NCI-H2081 (cell line): ENCODE measurements at places on chromosomes 4 and X.

DNA sequence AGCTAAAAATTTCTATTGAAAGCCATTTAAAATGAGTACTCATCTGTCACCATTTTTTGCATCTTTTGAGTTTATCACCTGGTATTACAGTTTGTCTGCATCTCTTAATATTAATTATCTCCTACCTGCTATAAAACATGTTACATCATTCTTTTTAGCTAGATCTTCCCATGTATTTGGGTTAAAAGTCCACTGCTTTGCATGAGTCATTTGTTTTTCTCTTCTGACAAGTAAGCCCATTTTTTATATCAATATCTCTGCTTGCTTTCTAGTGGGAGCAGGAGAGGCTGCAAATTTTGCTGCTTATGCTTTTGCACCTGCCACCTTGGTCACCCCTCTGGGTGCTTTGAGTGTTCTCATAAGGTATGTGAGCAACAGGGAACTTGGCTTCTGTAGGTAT, 16.1 kb downstream of the NIPAL1 start:
- no peak for DNase-seq

DNA sequence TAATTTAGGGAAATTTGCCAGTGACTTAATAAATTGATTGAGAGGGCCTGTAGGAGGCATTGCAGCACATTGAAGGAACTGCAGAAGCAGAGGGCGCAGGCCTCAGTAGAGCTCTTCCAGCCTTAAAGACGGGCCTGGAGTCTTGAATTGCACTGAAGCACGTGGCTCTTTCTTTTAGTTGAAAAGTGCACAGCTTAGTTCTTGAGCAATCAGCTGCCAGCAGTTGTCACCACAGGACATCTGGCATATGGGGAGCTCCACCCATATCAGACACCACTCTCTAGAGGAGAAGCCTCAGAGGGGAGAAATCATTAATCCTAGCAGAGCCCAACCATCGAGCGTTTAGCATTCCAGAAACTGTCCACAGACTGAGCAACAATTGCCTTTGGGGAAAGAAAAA, 16.0 kb upstream of the FGF16 start:
- DNase-seq = no peak

- DNase-seq = no peak
These were observed 223.6 kb downstream of the PALLD start for GRCh38 chr4:168720396-168720900.

DNA sequence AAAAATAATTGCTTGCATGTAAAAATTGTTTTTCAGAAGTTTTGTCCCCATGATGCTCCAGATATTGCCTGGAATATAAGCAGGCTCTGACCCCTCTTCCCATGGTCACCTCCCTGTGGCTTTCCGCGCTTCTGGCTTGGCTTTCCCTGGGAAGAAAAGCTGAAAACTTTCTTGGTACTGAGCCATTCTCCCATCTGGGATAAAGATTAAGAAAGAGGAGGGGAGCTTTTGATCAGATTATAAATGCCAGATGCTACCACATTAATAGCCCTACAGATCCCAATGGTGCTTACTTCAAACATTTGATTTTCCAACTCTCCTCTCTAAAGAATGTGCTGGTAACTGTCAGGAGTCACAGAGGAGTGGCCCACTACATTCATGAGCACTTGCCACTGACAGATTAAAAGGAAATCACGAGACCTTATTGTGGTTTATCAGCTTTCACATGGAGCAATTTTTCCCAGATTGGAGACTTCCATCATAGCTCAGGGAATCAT, 54.4 kb upstream of the GAB1 start:
- DNase-seq = no peak

DNA sequence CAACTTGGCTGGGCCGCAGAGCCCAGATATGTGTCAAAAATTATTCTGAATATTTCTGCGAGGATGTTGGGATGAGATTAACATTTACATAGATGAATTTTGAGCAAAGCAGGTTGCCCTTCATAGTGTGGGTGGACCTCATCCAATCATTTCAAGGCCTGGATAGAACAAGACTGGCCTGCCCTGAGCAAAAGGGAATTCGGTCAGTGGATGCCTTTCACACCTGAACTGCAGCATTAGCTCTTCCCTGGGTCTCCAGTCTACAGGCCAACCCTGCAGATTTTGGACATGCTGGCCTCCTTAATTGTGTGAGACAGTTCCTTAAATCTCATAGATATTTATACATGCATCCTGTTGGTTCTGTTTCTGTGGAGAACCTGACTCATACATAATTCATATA, 32.4 kb upstream of the SLC10A4 start:
- DNase-seq = no peak

DNA sequence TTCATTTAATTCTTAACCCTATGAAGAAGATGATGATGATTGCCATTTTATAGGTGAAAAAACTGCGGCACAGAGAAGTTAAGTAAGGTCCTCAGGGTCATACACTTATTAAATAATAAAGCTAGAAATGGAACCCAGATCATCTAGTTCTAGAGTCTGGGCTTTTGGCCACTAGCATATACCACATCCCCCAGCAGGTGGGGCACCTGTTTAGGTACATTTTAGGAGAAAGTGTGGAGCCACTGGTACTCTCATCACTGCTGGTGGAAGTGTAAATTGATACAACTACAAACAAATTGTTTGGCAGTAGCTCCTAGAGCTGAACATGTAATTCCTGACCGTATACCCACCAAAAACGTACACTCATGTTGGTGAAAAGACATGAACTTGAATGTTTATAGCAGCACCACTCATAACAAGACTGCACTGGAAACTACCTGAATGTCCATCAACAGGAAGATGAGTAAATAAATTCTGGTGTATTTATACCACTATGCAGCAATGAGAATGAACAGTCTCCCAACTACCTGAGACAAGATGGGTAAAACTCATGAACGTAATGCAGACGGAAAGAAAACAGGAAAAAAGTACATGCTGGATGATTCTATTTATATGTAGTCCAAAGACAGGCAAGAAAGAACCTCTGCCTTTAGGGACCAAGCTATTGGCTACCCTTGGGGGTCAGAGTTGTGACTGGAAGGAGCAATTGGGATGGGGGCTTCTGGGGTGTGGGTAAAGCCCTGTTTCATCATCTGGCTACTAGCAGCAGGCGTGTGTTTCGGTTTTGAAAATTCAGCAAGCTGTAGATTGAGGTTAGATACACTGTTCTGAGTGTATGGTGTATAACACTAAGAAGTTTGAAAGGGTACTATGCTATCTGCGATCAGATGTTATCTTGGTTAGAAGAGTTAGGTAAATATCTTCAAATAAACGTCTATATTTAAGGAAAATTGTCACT, 72.3 kb upstream of the ADGRG2 start:
- DNase-seq = no peak

DNA sequence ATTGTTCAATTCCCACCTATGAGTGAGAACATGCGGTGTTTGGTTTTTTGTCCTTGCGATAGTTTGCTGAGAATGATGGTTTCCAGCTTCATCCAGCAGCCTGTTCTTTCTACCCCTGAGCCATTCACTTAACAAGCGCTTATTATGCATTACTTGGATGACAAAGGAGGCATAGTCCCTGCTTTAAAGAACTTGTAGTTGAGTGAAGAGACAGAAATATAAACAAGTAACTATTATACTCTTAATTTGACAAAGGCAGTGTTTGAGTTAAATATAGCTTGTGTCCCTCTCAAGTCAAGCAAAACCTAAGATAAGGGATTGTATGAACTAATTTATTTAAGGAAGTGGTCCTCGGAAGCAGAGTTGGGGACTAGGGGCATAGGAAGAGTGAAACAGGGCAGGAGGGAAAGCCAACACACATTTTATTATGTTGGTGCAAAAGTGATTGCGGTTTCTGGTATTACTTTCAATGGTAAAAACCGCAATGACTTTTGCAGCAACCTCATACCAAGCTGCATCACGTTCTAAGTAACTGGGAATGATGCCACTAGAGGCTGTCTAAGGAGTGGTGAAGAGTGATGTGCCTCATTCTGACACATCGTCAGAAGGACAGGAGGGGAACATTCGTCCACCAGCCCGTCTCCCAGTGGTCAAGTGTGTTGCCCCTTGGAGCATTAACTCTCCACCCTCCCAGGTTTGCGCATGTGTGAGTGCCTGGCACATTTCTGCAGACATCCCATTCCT, 41.8 kb downstream of the QDPR start:
- DNase-seq = no peak

DNA sequence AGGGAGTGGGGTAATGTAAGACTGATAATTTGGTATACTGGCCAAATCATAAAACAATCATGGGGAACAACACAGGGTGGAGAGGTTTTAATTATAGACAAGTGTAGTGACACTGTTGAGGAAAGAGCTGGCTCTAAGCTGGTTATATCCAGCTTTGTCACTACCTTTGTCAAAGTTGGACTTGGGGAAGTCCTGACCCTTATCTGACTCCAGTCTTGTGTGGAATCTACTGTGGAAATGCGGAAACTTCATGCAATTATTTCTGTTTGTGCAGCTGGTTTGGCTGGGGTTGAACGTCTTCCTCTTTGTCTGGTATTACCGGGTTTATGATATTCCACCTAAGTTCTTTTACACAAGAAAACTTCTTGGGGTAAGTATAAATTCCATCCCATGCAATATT, 2.0 kb downstream of the CYBB start:
- no peak for DNase-seq

- DNase-seq = no peak
These were observed 101.4 kb downstream of the WWC2 start for GRCh38 chr4:183200453-183200852.

GRCh38 chr4:39635023-39635422, 3.6 kb downstream of the SMIM14 start:
- DNase-seq = no peak

- DNase-seq = no peak
These were observed 49.4 kb upstream of the RASSF6 start for GRCh38 chr4:73669410-73670183.

DNA sequence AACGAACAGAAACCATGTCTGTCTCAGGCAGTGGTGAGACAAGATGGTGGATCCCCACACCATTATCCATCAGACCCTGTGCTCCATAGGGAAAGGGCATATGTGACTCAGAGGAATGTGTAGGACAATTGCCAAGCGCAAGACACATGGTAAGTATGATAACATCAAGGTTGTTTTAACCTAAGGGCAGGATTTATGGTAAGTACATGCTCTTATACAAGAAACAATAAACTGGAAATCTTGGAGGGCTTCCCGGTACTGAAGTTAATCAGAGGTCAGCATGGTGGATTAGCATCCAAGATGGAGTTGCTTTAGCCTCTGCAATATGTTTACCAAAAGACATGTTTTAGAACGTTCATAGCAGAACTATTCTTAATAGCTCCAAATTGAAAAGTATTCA, 355.0 kb downstream of the PPP1R2C start:
- no peak for DNase-seq

DNA sequence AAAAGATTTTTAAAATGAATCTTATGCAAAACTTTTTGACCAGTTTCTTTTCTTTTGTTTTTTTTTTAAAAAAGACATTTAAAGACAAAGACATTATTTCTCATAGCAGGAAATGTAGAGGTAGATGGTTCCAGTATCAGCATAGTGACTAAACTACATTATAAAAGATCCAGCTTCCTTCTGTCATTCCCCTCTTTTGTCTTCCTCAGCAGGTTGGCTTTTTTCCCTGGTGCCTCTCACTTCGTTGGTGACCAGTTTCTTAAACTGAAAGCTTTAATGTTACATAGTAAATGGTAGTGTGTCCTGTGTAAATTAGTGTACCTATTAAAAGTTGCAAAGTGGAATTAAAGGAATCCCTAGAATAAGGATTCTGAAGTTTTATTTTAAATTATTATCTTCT, 36.1 kb downstream of the DCK start:
- DNase-seq = no peak

DNA sequence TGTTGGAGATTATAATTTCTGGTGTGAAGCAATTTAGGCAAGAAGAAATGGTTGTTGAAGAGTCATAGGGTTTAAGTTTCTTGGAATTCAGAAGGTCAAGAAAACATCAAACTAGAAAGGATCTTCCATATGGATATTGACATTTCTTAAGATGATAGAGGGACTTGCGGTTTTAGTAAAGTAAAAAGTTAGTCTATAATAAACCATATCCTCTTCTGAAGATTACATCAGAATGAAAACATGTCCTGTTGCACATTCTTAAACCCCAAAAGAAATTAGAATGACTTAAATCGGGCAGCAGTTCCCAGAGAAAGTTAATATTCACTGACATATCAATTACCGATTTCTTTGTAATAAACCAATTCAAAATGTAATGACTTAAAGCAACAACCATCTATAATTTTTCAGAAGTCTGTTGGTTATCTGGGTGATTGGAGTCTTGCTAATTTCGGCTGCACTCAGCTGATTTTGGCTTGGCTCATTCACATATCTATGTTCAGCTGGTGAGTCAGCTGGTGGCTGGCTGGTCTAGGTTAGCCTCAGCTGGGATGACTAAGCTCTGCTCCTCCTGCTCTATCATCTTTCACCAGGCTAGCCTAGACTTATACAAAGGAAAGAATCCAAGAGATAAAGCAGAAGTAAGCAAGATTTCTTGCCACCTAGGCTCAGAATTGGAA, 24.4 kb upstream of the DYNLT3 start:
- no peak for DNase-seq

DNA sequence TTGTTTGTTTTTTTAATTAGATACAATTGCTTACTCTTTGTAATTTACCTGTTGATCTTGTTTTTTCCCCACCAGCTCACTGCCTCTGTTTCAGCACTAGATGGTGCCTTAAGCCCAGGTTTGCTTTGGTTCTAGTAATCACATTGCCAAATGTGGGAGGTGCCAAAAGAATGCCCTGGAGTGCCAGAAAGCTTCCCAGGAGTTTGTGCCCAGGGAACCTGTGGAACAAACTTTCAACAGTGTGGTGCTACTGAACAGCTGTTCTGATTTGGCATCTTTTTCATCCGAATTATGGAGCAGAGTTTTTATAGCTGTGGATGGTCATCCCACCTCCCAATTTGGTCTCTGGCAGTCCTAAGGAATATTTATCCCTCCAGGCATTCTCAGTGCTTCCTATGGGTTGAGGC, 1000.7 kb downstream of the STIM2 start:
- DNase-seq = peak; percentile 75

GRCh38 chr4:76420188-76420761, 666 bp downstream of the CCDC158 start:
- no peak for DNase-seq

DNA sequence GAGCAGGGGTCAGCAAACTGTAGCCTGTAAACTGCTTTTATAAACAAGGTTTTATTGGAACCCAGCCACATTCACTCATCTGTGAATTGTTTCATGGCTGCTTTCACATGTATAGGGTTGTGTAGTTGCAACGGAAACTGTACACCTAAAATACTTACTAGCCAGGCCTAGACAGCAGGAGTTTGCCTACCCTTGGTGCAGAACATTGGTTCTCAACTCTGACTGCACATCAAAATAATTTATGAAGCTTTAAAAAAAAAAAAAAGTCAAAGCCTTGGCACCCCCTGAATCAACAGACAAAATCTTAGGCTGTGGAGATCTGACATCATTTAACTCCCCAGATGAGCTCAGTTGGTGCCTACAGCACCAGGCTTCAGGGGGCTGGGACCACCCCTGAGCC, 27.8 kb downstream of the ADGRA3 start:
- DNase-seq = no peak
